Lung (tissue), 17 donors: ENCODE measurements at places on chromosomes 11 and 22. TPM values are rescaled to one million over a fixed set of nuclear protein-coding genes. Genes with fewer than 3 reads are reported as not detected.

DNA sequence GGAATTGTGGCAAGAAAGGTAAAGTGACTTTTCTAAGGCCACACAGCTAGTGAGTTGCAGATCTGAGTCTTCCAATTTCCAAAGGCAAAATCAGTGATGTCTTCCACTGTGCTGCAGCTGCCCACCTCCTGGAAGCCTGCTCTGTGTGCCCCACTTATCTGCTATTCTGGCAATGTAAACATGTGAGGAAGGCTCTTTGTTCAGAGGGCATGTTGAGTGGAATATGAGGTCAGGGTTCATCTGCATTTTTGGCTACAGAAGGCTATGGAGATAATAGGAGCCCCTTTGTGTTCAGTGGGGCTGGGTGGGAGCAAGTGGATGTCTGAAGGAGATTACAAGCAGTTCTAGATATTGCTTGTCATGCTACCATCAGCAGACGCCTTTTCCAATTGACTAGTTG is 396.2 kb downstream of the BUD13 start:
- DNase-seq: no peak

- DNase-seq: no peak
Measured at GRCh38 chr11:112288021-112288420, 27.4 kb upstream of the PLET1 start.

Gene RNF169
- total RNA-seq: 34.8 TPM

Gene FAM180B
- not detected for total RNA-seq

Gene NXPE2
- total RNA-seq: 0.34 TPM

Gene HSPB2
- 4.8 TPM for total RNA-seq

GRCh38 chr11:42976636-42977217 is 335.1 kb upstream of the API5 start:
- no peak for DNase-seq
